K562 (cell line): ENCODE measurements at places on chromosomes 6 and 20. TPM values are rescaled to one million over a fixed set of nuclear protein-coding genes. Genes with fewer than 3 reads are reported as not detected.
A peak's percentile ranks its signal among the peaks of the same experiment; 100 is the strongest.

SFTA2 gene
- polyA plus RNA-seq: not detected in 2 replicates

GCM1 gene
- not detected in 2 replicates for polyA plus RNA-seq

- no peak overlapping the region for H3K27ac ChIP-seq
- H3K27me3 ChIP-seq: no peaks in the 10 kb centered on the region
- peaks cover 71% of the 10 kb centered on the region for H3K36me3 ChIP-seq
- DNase-seq: no peak
These were observed 52.4 kb upstream of the IPCEF1 start for GRCh38 chr6:154408891-154409500.

DNA sequence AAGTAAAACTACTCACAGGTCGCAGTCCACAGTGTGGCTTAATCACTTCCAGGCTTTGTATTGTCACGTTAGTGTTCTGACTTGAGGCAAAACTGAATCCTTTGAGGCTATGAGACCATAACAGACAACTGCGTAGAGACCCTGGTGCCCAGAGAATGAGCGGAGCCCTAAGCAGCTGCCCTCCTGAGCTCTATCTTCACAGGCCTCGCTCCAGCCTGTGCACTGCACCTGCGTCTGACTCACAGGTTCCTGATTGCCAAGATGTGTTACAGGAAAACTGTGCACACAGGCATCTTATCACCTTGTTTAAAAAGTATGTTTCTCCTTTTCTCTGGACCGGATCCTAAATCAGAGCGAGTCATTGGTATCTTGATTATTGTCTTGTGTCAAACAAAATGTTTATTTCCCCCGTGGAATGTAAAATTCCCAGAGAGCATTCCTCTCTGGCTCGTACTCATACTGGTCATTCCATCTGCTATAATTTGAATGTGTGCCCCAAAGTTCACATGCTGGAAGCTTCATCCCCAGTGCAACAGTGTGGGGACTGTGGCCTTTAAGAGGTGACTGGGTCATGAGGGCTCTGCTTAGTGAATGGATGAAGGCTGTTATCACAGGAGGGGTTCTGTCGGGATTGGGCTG, 25.7 kb downstream of the PRR18 start:
- no peaks in the 10 kb centered on the region for H3K4me1 ChIP-seq
- H3K36me3 ChIP-seq: no peaks in the 10 kb centered on the region
- peaks cover 65% of the 10 kb centered on the region for H3K27me3 ChIP-seq
- no peak for DNase-seq
- H3K4me3 ChIP-seq: no peak overlapping the region

DNA sequence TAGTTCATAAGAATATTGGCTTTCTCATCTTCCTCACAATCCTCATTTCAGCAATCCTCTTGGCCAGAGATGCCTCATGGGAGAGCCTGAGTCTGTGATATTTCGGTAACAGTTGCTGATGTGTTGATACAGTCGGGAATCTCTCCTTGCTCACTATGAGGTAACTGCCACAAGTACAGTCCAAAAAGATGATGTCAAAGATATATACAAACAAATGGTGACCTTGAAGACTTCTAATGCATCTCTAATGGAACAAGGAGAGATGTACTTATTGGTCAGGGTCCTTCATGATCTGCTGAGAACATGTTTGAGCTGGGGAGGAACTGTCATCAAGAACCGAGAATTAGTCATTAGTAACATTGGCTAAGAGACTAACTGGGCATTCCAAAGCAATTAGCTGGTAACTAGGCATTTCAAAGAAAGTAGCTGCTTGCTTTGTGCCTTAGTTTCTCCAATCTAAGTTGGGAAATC, 56.1 kb downstream of the FILIP1 start:
- DNase-seq: no peak
- no peak overlapping the region for H3K4me3 ChIP-seq
- H3K36me3 ChIP-seq: no peaks in the 10 kb centered on the region
- H3K27me3 ChIP-seq: no peaks in the 10 kb centered on the region
- no peak overlapping the region for H3K27ac ChIP-seq
- no peaks in the 10 kb centered on the region for H3K4me1 ChIP-seq

GRCh38 chr6:105401247-105402089, 1.4 kb downstream of the PREP start:
- DNase-seq: no peak
- peaks cover 16% of the 10 kb centered on the region for H3K4me1 ChIP-seq
- no peaks in the 10 kb centered on the region for H3K27me3 ChIP-seq

DNA sequence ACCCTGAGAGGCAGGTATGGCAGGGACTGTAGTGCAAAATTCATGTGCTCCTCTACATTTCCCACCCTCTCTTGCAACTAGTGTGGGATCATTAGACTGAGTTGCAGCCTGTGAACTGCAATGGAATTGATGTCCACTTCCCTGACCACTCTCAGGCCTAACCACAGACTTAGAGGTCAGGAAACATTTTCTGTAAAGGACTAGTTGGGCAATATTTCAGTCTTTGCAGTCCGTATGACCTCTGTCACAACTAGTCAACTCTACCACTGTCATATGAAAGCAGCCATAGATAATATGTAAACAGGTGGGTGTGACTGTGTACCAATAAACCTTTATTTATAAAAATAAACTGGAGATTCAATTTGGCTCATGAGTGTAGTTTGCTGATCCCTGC, 134.4 kb upstream of the TOP1 start:
- no peaks in the 10 kb centered on the region for H3K36me3 ChIP-seq
- H3K4me3 ChIP-seq: no peak overlapping the region
- H3K4me1 ChIP-seq: no peaks in the 10 kb centered on the region
- H3K27me3 ChIP-seq: no peaks in the 10 kb centered on the region
- no peak overlapping the region for H3K27ac ChIP-seq

OPRL1 gene
- 0.04 and 0.11 TPM in 2 replicates for polyA plus RNA-seq

TMEM200A gene
- polyA plus RNA-seq: not detected in 2 replicates

GRCh38 chr20:16313917-16314316, 259.3 kb downstream of the KIF16B start:
- H3K27me3 ChIP-seq: no peaks in the 10 kb centered on the region
- no peak overlapping the region for H3K4me3 ChIP-seq
- H3K36me3 ChIP-seq: no peaks in the 10 kb centered on the region
- H3K4me1 ChIP-seq: no peaks in the 10 kb centered on the region
- H3K27ac ChIP-seq: no peak overlapping the region

- H3K36me3 ChIP-seq: no peaks in the 10 kb centered on the region
- DNase-seq: no peak
- H3K27me3 ChIP-seq: no peaks in the 10 kb centered on the region
- H3K4me3 ChIP-seq: no peak overlapping the region
- no peaks in the 10 kb centered on the region; the same call in 2 of the 3 replicates for H3K4me1 ChIP-seq
These were observed 195.8 kb downstream of the ZFAND3 start for GRCh38 chr6:38015341-38015740.

PBOV1 gene
- polyA plus RNA-seq: not detected in 2 replicates

GRCh38 chr20:17710379-17711266, 10.9 kb downstream of the BANF2 start:
- no peak overlapping the region for H3K27ac ChIP-seq
- no peak overlapping the region for H3K4me3 ChIP-seq
- peak; percentile 9 for DNase-seq
- no peaks in the 10 kb centered on the region; the same call in 1 of the 3 replicates for H3K4me1 ChIP-seq
- no peaks in the 10 kb centered on the region for H3K36me3 ChIP-seq

DNA sequence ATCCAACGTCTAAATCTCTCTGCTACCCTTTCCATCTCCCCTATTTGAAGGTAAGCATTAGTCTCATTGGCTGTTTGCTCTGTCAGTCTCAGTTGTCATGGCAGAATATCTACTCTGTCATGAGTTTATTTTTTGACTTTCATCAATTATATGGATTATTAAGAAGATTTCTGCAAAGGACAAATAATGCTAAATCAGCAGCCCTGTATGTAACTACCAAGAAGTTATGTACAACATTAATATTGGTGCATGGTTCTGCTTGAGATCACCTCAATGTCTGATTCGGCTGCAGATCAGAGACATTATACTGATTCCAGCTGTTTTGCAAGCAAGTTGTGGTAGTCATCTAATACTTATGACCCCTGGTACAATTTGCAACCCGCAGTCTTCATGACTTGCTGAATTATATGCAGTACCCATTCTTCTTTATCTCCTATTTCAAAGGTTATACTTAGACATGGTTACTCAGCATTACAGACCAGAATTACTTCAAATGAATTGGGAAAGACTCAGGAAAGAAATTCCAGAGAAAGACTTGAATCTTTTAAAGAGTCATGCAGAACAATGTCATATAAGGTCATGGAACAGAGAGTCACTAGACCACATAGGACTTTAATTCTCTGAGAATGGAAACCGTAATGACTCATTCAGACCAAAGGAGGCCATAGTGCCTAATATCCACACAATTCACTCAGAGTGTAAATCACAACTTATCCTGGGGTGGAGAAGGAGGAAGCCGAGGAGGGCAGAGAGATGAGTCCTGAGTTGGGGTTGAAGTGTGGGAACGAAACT, 201.4 kb downstream of the IBTK start:
- H3K4me3 ChIP-seq: no peak overlapping the region
- no peaks in the 10 kb centered on the region for H3K27me3 ChIP-seq
- H3K27ac ChIP-seq: no peak overlapping the region
- H3K4me1 ChIP-seq: no peaks in the 10 kb centered on the region
- DNase-seq: no peak

C6orf163 gene
- polyA plus RNA-seq: 1.7 and 2.1 TPM in 2 replicates

GRCh38 chr6:159044899-159045727, at the start of gene TAGAP:
TAGAP (minus strand) TSS chr6:159044991; CDS start chr6:159044146, 845 bp downstream.
- no peak for DNase-seq
- no peak within 1 kb of the TSS for H3K27ac ChIP-seq
- H3K4me3 ChIP-seq: no peak within 1 kb of the TSS
- H3K27me3 ChIP-seq: peaks cover 71% of the 10 kb centered on the region

FAM83C gene
- polyA plus RNA-seq: not detected in 2 replicates

GRCh38 chr6:6008648-6009421, 2.1 kb upstream of the NRN1 start:
- H3K36me3 ChIP-seq: no peaks in the 10 kb centered on the region
- H3K4me3 ChIP-seq: peak overlapping the region; percentile 42
- peak overlapping the region; percentile 32; the same call in 1 of the 3 replicates for H3K27ac ChIP-seq

- H3K4me1 ChIP-seq: no peaks in the 10 kb centered on the region
- no peak overlapping the region for H3K4me3 ChIP-seq
- H3K27ac ChIP-seq: no peak overlapping the region
These were observed 9.4 kb downstream of the SLC35F1 start for GRCh38 chr6:117916483-117916882.

PKIB gene
- polyA plus RNA-seq: 21.0 and 26.3 TPM in 2 replicates

SLC22A2 gene
- polyA plus RNA-seq: not detected in 2 replicates

ASCC3 gene
- 14.5 and 16.8 TPM in 2 replicates for polyA plus RNA-seq

GRCh38 chr6:30979690-30980089, 3.8 kb upstream of the MUC21 start:
- H3K4me3 ChIP-seq: no peak overlapping the region
- H3K4me1 ChIP-seq: no peaks in the 10 kb centered on the region

CST4 gene
- not detected in 2 replicates for polyA plus RNA-seq

ADGRF4 gene
- not detected in 2 replicates for polyA plus RNA-seq

- DNase-seq: peak; percentile 25
- no peaks in the 10 kb centered on the region for H3K36me3 ChIP-seq
- no peak overlapping the region for H3K4me3 ChIP-seq
- no peaks in the 10 kb centered on the region for H3K4me1 ChIP-seq
- no peak overlapping the region for H3K27ac ChIP-seq
- peaks cover 21% of the 10 kb centered on the region; the same call in 1 of the 2 replicates for H3K27me3 ChIP-seq
These were observed 63.5 kb downstream of the SLC2A10 start for GRCh38 chr20:46772901-46773300.

DNA sequence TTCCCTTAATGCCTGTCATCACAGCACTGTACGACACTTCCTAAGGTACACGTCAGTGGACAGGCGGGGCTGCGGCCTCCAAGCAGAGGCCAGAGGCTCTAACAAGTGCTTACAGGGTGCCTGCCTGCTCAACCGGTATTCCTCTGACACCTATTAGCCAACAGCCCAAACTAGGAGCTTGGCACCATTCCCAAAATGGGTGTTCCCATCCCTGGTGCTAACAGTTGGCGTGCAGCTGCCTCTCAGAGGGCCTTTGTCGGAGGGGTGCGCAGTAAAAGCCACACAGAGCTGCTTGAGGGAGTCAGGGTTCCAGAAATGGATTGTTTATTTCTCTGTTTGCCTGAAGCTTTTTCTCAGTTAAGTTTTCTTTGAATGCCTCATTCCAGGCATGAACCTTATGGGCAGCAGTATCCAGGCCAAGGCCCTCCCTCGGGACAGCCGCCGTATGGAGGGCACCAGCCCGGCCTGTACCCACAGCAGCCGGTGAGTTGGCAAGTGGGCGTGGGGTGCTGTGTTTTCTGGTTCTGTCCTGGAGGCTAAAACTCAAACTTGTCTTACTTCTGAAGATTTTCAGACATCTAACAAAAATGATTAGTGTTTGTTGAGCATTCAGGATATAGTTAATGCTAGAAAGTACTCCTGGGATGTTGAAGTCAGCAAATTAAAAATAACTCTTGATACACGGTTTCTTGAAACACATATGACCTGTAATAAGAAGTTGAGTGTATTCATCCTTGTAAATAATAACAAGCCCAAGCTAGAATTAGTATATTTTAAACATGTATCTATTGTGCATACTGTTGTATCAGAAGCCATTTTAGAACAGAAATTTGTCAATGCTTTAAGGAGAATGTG, 124.7 kb downstream of the TMEM242 start:
- H3K4me1 ChIP-seq: peaks cover 5% of the 10 kb centered on the region; the same call in 1 of the 2 replicates
- no peak overlapping the region for H3K27ac ChIP-seq
- H3K4me3 ChIP-seq: no peak overlapping the region

DNA sequence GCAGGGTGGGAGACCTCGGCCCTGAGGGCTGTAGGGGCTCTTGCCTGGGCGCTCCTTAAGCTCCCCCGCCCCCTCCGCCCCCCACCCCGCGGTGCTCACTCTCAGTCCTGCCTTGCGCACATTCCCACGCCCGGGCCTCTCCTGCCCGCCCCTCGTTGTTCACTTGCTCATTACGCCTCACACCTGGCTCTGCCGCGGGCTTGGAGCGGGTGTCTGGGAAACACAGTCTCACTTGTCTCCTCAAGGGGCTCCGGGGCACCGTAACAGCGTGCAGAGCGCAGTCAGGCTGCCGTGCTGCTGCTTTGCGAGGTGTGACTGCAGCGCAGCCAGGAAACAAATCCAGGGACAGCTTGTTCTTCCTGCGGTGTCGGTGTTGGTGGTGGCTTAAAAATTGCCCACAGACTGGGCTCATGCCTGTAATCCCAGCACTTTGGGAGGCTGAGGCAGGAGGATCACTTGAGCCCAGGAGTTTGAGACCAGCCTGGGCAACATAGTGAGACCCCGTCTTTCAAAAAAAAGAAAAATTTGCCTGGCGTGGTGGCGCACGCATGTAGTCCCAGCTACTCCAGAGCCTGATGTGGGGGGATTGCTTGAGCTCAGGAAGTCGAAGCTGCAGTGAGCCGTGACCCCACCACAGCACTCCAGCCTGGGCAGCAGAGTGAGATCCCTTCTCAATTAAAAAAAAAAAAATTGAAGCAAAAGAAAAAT, 4.6 kb downstream of the NPBWR2 start:
- H3K36me3 ChIP-seq: no peaks in the 10 kb centered on the region
- H3K4me3 ChIP-seq: peak overlapping the region; percentile 46; the same call in 1 of the 2 replicates
- peaks cover 89% of the 10 kb centered on the region for H3K27me3 ChIP-seq
- H3K27ac ChIP-seq: no peak overlapping the region

- H3K4me1 ChIP-seq: no peaks in the 10 kb centered on the region
- H3K27ac ChIP-seq: no peak overlapping the region
- no peaks in the 10 kb centered on the region for H3K27me3 ChIP-seq
These were observed 131.0 kb downstream of the DOK5 start for GRCh38 chr20:54606380-54606779.

UBE2C gene
- polyA plus RNA-seq: 1.5 and 1.6 TPM in 2 replicates
